Esophagus muscularis mucosa (tissue), 4 donors: ENCODE measurements at places on chromosomes 1 and 21. TPM values are rescaled to one million over a fixed set of nuclear protein-coding genes. Genes with fewer than 3 reads are reported as not detected.

DNA sequence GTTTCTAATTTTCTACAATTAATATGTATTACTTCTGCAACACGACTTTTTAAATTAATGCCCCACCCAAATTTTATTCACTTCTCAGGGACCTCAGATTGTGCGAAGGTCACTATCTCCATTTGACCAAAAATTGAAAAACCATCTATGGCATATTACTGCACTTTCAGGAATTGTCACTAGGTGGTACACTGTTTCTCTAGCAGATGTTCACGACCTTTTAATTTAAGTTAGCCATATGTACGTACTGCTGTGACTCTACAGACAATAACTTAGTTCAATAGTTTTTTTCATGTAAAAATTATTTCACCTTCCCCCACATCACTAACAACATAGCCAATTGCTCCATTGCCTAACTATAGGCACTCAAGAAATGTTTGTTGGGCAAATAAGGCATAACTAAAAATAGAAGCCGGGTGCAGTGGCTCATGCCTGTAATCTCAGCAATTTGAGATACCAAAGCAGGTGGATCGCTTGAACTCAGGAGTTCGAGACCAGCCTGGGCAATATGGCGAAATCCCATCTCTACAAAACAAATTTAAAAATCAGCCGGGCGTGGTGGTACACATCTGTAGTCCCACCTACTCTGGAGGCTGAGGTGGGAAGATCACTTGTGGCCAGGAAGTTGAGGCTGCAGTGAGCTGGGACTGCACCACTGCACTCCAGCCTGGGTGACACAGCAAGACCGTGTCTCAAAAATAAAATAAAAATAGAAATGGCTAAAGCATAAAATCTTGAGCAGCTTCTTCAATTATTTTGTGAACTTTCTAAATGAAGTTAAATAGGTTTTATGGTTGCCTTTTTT is 75.7 kb upstream of the PKN2 start:
- H3K4me1 ChIP-seq = no peaks in the 10 kb centered on the region
- H3K27ac ChIP-seq = no peak overlapping the region
- no peaks in the 10 kb centered on the region for H3K27me3 ChIP-seq
- H3K36me3 ChIP-seq = no peaks in the 10 kb centered on the region
- DNase-seq = no peak

OR2T33 gene
- not detected for total RNA-seq

DNA sequence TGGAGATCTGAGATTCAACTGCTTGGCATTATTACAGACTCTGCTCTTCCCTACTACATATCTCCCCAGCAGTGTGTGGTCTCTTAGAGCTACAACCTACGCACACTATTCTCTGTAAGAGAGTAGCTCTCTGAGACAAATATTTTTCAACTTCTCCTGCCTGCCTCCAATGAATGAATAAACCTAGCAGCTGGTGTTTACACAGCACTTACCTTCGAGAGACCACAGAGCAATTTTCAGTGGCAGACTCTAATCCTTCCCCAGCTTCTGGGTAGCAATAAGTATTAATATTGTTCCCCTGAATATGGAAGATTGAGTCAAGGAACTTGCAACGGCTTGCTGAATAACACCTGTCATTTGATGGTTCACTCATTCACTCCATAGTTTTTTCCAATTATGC is 350.9 kb upstream of the SPAG17 start:
- H3K4me1 ChIP-seq = no peaks in the 10 kb centered on the region
- no peak overlapping the region for H3K27ac ChIP-seq
- DNase-seq = no peak
- no peak overlapping the region for H3K4me3 ChIP-seq
- no peaks in the 10 kb centered on the region for H3K27me3 ChIP-seq

- H3K27ac ChIP-seq = peak overlapping the region; percentile 63
- H3K27me3 ChIP-seq = no peaks in the 10 kb centered on the region
- no peak for DNase-seq
- peaks cover 9% of the 10 kb centered on the region for H3K36me3 ChIP-seq
- peak overlapping the region; percentile 56 for H3K4me3 ChIP-seq
Observed at GRCh38 chr1:32869923-32870614, 643 bp downstream of the FNDC5 start.

DNA sequence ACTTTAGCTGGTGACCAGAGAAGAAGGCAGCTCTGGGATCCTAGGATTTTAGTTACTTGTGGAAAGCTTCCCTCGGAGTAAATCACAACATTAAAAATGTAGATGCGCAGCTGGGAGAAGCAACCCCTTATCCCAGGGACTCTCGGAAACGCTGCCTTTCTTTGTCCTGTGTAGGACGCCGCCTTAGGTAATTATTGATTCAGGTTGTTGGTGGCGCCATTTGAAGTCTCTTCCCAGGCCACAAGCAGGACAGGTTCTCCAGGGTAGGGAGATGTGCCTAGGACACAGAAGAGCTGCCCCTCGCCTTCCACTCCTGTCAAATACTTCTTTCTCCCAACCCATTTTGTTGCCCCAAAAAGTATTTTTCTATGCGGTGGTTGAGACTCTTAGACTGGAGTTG is 10.3 kb downstream of the SLC37A1 start:
- peaks cover 27% of the 10 kb centered on the region for H3K36me3 ChIP-seq
- no peak for DNase-seq
- H3K4me3 ChIP-seq = peak overlapping the region; percentile 45
- peaks cover 36% of the 10 kb centered on the region for H3K4me1 ChIP-seq
- peak overlapping the region; percentile 80 for H3K27ac ChIP-seq

DNA sequence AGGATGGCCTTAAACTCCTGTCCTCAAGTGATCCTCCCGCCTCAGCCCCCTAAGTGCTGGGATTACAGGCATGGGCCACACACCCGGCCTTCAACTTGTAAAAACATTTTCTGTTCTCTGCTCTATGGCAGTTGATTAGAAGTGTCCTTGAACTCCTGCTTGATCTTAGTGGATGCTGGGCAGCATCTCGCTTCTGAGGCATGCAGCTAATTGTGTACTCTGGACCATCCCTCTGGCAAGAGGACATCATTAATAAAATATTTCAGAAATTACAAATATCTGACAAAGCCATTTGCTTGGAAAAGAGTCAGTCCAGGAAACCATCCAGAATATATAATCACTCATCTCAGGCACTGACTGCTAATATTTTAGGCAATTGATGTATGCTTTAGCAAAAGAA is 8.1 kb downstream of the NGF start:
- DNase-seq = no peak
- H3K27ac ChIP-seq = peak overlapping the region; percentile 69
- H3K4me1 ChIP-seq = peaks cover 7% of the 10 kb centered on the region
- no peak overlapping the region for H3K4me3 ChIP-seq
- no peaks in the 10 kb centered on the region for H3K36me3 ChIP-seq
- H3K27me3 ChIP-seq = no peaks in the 10 kb centered on the region

GRCh38 chr1:224067621-224068457 is 46.1 kb upstream of the FBXO28 start:
- no peaks in the 10 kb centered on the region for H3K36me3 ChIP-seq
- H3K27me3 ChIP-seq = peaks cover 16% of the 10 kb centered on the region
- no peak for DNase-seq

DNA sequence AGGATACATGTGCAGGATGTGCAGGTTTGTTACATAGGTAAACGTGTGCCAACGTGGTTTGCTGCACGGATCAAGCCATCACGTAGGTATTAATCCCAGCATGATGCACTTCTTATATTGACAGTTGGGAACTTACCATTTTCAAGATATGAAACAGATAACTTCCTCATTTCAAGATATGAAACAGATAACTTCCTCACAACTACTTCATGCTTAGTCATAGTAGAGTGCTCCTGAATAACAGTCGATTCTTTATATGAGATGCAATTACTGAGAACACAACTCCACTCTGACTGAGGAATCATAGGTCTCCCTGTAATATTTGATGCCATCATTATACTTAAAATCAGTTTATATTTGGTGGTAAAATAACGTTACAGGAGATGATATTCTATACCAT is 1124.3 kb downstream of the AMY1C start:
- H3K4me1 ChIP-seq = no peaks in the 10 kb centered on the region
- no peak overlapping the region for H3K4me3 ChIP-seq
- no peaks in the 10 kb centered on the region for H3K36me3 ChIP-seq
- no peak overlapping the region for H3K27ac ChIP-seq
- H3K27me3 ChIP-seq = no peaks in the 10 kb centered on the region

- H3K4me1 ChIP-seq = no peaks in the 10 kb centered on the region
- H3K27ac ChIP-seq = no peak overlapping the region
- H3K4me3 ChIP-seq = no peak overlapping the region
- DNase-seq = peak; percentile 68
Observed at GRCh38 chr1:229970714-229971113, 96.3 kb upstream of the GALNT2 start.

DNA sequence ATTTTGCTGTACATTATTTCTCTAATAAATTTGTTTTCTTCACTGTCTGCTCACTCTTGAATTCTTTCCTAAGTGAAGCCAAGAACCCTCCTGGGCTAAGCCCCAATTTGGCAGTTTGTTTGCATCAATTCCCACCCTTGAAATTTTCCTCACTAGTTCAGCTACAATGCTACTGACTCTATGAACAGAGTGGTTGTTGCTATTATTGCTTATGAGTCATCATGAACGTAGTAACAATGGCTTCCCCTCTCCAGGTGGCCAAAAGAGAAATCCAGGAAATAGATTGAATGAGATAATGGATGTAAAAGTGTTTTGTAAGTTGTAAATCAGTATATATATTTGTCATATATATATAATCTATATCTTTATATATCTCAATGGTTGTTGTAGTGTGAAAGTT is 193.0 kb downstream of the URB2 start:
- H3K27ac ChIP-seq = no peak overlapping the region
- no peak for DNase-seq
- H3K27me3 ChIP-seq = no peaks in the 10 kb centered on the region

DNA sequence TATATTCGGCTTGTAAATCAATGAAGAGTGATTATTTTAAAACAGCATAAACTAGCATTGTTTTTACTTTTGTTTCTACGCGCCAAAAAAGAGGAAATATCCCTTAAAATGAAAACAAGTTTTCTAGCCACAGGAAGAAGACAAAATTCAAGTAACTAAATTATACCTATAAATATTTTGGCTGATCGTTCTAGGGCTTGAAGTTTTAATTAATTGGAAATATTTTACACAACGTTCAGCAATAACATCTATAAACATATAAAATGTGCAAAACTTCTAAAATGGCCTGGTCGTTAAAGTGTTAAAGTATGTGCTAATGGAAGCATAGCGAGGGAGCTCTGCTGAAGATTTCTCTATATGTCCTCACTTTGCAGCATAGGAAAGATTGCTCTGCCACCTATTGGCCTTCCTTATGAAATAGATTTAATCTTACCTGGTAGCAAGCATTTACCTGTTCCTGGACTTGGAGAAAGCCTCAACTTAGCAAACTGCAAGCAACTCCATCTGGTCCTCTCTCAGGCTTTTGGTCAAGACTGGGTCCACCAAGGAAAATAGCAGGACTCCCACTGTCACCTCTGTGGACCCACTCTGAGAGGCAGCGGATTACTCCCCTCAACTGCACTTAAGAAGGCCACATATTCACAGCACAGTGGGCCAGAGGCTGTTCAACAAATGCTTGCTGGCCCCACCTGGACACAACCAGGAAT is 351.3 kb upstream of the RUNX1 start:
- no peak overlapping the region for H3K4me3 ChIP-seq
- no peak for DNase-seq
- H3K36me3 ChIP-seq = no peaks in the 10 kb centered on the region
- H3K27me3 ChIP-seq = no peaks in the 10 kb centered on the region
- no peaks in the 10 kb centered on the region for H3K4me1 ChIP-seq

TSPAN2 gene
- 67.4 TPM for total RNA-seq

KISS1 gene
- total RNA-seq = not detected

SPRR4 gene
- total RNA-seq = not detected
